ENCODE measurements at places on chromosomes 4 and X.

- DNase-seq, result no peak
These were observed 88.6 kb downstream of the CENPC start for GRCh38 chr4:67456577-67457196.

DNA sequence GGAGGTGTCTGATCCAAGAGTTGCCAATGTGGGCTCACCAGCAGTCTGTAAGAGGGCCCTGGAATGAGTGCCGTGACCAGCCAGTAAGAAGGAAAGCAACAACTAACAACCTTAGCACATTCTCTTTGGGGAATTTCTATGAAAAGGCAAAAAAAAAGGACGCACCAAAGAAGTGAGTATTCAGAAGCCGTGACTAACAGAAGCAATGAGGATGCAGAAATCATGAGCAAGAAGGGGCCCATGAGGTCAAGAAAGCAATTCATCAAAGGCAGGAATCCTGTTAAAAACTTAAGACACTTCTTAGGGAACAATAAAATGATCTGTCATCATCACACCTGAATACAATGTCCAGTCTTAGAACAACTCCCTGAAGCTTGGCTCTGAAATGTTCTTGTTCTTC is 260.5 kb downstream of the RAPGEF2 start:
- no peak for DNase-seq

GRCh38 chr4:20269320-20269719 is 17.6 kb downstream of the SLIT2 start:
- DNase-seq, result no peak

DNA sequence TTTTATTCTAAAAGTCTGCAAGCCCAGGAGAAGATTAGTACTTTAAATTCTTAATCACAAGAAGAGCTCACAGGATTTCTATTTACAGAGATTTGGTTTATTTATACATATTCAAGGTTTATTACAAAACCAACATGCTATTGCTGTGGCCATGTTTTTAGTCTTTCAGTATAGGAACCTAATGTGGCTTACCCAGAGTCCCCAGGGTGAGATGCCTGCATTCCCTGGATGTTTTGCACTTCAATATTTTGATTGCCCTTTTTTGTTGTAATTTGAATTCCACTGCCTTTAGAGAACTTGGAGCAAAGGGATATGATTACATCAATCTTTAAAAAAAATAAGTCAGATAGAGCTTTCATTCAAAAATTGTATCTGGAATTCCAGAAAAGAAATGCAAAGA is 146.0 kb upstream of the FRMPD4 start:
- no peak for DNase-seq

GRCh38 chrX:142068365-142068764 is 136.7 kb downstream of the MAGEC2 start:
- DNase-seq, result no peak

GRCh38 chr4:16704489-16704888 is 194.0 kb downstream of the LDB2 start:
- DNase-seq, result no peak
